ENCODE measurements at places on chromosomes 3 and 15. TPM values are rescaled to one million over a fixed set of nuclear protein-coding genes. Genes with fewer than 3 reads are reported as not detected.

B3GNT5 gene
- 0.37 TPM for total RNA-seq

RBPMS2 gene
- total RNA-seq, result 0.32 TPM

PLA2G4B gene
- 24.3 TPM for total RNA-seq

SPESP1 gene
- total RNA-seq, result 1.1 TPM

XYLB gene
- total RNA-seq, result 0.71 TPM

TGM5 gene
- 0.42 TPM for total RNA-seq

SLC6A1 gene
- not detected for total RNA-seq

XXYLT1 gene
- 11.2 TPM for total RNA-seq

ZBBX gene
- total RNA-seq, result not detected

CDCP1 gene
- not detected for total RNA-seq

- H3K27ac ChIP-seq, result no peak overlapping the region
- no peaks in the 10 kb centered on the region for H3K36me3 ChIP-seq
- no peak overlapping the region for H3K4me3 ChIP-seq
- DNase-seq, result no peak
These were observed 17.3 kb downstream of the SUCNR1 start for GRCh38 chr3:151890721-151891141.

- H3K4me1 ChIP-seq, result peaks cover 4% of the 10 kb centered on the region
- no peak for DNase-seq
- no peak overlapping the region for H3K4me3 ChIP-seq
- H3K27me3 ChIP-seq, result peaks cover 18% of the 10 kb centered on the region
These were observed 281.4 kb upstream of the TLE3 start for GRCh38 chr15:70379134-70379533.

- DNase-seq, result no peak
- H3K27ac ChIP-seq, result no peak overlapping the region
- no peak overlapping the region for H3K4me3 ChIP-seq
- H3K27me3 ChIP-seq, result no peaks in the 10 kb centered on the region
These were observed 33.7 kb downstream of the HCN4 start for GRCh38 chr15:73335026-73335425.

GRCh38 chr3:157376603-157377300 is 59.9 kb upstream of the PTX3 start:
- no peaks in the 10 kb centered on the region for H3K36me3 ChIP-seq
- no peak overlapping the region for H3K4me3 ChIP-seq
- DNase-seq, result no peak
- no peak overlapping the region for H3K27ac ChIP-seq

GRCh38 chr3:70183781-70184504 is 128.5 kb downstream of the MDFIC2 start:
- H3K27ac ChIP-seq, result no peak overlapping the region
- no peak overlapping the region for H3K4me3 ChIP-seq
- H3K4me1 ChIP-seq, result peaks cover 17% of the 10 kb centered on the region
- no peak for DNase-seq
- H3K36me3 ChIP-seq, result no peaks in the 10 kb centered on the region
- H3K27me3 ChIP-seq, result peaks cover 7% of the 10 kb centered on the region

DNA sequence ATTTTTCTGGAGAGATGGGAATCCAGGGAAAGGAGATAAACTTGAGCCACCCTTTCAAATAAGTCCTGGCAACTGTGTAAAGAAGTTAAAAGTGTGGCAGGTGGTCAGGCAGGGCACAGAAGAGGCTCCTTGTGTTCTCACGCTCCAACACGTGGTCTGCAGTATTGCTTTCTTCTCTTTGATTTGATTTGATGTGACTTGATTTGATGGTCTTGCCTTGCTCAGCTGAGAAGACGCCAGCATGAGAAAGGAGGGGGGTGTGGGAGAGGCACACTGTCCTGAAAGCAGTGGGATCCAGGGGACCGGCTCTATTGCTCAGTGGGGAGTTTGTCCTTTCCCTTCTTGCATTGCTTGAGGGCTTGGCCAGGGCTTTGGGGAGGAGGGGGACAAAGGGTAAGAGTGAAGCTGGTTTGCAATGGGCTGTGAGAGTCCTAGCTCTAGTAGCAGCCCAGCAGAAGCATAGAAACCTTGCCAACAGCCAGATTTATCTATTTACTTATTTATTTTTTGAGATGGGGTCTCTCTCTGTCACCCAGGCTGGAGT is 25.7 kb upstream of the NEO1 start:
- H3K27me3 ChIP-seq, result no peaks in the 10 kb centered on the region
- no peaks in the 10 kb centered on the region for H3K36me3 ChIP-seq
- H3K4me1 ChIP-seq, result no peaks in the 10 kb centered on the region
- H3K27ac ChIP-seq, result no peak overlapping the region

- no peak for DNase-seq
- no peaks in the 10 kb centered on the region for H3K36me3 ChIP-seq
- H3K4me1 ChIP-seq, result peaks cover 17% of the 10 kb centered on the region
- H3K4me3 ChIP-seq, result no peak overlapping the region
- no peaks in the 10 kb centered on the region for H3K27me3 ChIP-seq
These were observed 31.3 kb upstream of the SACM1L start for GRCh38 chr3:45657853-45658252.

All from B cell (primary cell).